ENCODE measurements at places on chromosomes 3 and 15.

- DNase-seq, result no peak
Measured at GRCh38 chr3:170735821-170736220, 134.2 kb downstream of the RPL22L1 start.

GRCh38 chr3:123809597-123809996 lies 74.5 kb downstream of the MYLK start:
- peak; percentile 69 for DNase-seq

GRCh38 chr15:90074023-90074422 lies 28.2 kb downstream of the IDH2 start:
- no peak for DNase-seq

GRCh38 chr3:165185707-165186327 lies 10.4 kb downstream of the SLITRK3 start:
- peak; percentile 42 for DNase-seq

Measured in brain microvascular endothelial cell (primary cell).